ENCODE measurements at places on chromosomes 6 and 20.
A peak's percentile ranks its signal among the peaks of the same experiment; 100 is the strongest.

- DNase-seq = no peak
These were observed 608 bp upstream of the EIF2S2 start for GRCh38 chr20:34112600-34113101.

GRCh38 chr20:49388744-49389143 is 93.7 kb downstream of the KCNB1 start:
- no peak for DNase-seq

GRCh38 chr6:3997177-3997770 is 81.7 kb downstream of the FAM217A start:
- DNase-seq = no peak

- DNase-seq = no peak
These were observed 19.5 kb downstream of the SRSF6 start for GRCh38 chr20:43477193-43477592.

DNA sequence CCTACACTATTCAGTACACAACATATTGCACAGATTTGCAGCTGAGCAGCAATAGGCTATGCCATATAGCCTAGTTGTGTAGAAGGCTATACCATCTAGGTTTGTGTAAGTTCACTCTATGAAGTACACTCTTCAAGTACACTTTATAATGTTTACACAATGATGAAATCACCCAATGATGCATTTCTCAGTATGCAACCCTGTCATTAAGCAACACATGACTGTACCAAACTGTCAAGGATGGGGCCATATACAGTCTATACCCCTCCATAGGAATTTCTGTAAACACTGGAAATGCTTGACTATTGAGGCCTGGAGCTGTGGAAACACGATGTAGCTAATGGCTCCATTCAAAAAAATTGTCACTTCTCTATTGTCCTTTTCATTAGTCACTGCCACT is 535.4 kb downstream of the EPM2A start:
- no peak for DNase-seq

DNA sequence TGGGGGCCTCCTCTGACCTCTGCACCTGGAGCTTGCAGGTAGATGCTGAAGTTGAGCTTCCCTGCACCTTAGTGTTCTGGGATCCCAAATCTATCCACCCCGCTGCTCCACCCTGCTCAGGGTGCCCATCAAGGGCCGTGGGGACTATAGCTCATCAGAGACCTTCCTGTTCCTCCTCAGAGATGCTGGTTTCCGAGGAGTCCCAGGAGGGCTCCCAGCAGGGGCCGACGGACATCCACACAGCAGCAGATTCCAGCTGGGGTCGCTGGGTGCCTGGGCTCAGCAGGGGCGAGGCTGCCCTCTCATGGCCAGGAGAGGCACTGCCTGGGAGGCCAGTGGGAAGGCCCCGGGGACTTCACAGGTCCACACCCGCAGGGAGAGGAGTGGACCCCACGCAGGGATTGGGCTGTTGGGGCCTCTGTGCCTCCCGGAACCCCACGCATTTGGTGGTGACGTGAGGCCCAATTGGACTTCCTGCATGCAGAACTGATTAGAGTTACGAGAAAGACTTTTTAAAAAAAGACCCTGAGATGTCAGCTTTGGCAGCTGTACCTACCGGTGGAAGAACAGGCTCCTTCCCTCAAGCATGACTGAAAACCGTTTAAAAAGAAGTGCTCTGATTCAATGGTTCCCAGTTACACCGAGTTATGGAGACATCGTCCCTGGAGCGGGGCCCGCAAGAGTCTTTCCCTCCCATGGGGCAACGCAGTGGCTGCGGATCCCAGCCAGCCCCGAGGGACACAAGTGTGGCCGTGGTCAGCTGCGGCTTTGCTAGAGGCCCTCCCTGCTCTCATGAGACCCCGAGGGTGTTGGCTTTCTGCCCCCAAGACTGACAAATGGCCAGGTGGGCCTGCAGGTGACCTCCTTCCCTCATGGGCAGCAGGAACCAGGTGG is 25.3 kb upstream of the SLCO4A1 start:
- DNase-seq = peak; percentile 88

GRCh38 chr6:21595285-21596144 is 2.0 kb downstream of the SOX4 start:
- DNase-seq = peak; percentile 49

GRCh38 chr6:43074847-43075669 is 1.1 kb upstream of the PTK7 start:
- DNase-seq = no peak

DNA sequence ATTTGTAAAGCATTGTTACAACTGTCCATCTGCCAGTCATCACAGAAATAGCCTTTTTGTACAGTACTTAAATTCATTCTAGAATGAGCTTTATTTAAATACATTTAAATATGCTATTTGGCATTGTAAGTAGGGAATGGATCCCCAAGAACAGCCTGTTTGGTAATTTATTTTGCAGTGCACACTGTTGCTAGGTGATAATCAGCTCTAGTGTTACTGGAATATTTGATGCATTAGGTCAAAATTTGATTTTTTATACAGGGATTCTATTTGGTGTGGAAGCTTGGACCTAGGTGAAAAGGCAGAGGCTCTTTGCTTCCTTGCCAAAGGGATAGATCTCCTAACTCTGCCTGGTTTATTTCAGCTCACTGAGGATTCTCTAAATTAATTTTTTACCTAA is 593.7 kb downstream of the EPM2A start:
- no peak for DNase-seq

DNA sequence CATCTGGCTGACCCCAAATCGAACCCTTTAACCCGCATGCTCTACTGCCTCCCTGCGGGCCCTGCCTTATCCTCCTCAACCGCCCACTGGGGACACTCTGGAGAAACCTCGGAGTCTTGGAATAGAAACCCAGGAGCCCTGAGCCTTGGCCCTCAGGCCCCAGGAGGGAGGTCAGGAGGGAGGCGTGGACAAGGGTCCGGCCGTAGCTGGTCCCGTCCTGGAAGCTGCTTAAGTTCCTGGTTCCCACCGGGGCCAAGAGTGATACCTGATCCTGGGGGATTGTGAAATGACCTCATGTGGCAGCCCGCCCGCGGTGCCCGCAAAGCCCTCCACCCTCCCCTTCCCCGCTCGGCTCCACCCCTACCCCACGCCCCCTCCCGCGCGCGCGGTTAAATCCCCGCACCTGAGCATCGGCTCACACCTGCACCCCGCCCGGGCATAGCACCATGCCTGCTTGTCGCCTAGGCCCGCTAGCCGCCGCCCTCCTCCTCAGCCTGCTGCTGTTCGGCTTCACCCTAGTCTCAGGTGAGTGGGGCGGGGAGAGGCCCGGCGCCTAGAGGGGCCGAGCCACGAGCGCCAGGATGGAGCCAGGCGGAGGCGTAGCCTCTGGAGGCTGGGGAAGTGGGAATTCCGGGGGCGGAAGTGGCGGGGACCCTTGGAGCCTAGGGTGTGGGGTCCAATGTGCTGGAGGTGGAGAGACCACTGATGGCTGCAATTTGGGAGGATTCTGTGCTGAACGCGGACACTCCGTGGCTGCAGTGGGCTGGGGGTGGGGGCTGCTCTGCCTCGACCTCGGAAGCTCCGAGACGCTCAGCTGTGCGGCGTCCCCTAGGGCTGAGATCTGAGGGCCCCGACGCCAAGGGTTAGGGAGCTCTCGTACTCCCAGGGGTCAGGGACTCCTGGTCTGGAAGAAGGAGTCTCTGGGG is at the start of gene WFDC2:
WFDC2 (plus strand) TSS at position 418 of the 926 bp plus-strand sequence; CDS start at position 447, 29 bp downstream.
- peak; percentile 28 for DNase-seq

DNA sequence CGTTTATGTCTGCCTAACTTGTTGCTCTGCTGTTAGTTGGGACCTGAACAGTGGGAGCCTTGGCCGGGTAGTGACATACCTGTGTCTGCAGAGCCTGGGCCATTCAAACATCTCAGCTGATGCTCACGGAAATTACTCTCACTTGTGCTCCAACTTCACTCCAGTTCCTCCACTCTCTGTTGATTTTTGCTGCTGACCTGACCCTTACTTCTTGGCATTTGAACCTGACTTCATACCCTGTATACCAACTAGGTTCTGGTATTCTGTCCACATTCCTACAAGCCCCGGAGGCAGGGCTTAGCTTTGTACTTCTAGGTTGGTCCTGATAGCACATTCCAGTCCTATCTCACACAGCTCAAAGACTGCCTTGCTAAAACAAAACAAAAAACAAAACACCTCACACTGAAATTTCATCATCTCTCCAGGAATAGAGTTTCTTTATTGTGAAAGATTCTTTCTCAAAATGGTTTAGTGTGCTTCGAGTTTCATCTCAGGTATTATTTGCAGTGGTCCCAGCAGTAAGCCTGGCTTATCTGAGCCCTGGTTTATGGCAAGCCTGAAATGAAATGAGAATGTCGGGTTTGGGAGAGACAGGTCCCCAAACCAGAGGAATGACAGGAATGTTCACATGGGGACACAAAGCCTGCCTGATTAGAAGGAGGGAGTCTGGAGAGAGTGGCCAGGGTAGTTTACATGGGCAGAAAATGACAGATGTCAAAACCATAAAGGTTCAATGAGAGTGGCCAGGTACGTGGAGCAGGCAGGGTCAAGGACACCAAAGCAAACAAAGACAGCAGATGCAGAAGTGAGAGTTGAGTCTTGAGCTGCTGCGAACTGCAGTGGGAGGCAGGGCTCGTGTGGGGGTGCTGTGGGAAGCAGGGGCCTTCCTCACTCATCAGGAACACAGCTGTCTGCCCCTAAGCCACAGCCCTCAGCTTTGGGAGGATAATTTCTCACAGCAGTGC is 174.2 kb upstream of the HDAC2 start:
- DNase-seq = no peak

DNA sequence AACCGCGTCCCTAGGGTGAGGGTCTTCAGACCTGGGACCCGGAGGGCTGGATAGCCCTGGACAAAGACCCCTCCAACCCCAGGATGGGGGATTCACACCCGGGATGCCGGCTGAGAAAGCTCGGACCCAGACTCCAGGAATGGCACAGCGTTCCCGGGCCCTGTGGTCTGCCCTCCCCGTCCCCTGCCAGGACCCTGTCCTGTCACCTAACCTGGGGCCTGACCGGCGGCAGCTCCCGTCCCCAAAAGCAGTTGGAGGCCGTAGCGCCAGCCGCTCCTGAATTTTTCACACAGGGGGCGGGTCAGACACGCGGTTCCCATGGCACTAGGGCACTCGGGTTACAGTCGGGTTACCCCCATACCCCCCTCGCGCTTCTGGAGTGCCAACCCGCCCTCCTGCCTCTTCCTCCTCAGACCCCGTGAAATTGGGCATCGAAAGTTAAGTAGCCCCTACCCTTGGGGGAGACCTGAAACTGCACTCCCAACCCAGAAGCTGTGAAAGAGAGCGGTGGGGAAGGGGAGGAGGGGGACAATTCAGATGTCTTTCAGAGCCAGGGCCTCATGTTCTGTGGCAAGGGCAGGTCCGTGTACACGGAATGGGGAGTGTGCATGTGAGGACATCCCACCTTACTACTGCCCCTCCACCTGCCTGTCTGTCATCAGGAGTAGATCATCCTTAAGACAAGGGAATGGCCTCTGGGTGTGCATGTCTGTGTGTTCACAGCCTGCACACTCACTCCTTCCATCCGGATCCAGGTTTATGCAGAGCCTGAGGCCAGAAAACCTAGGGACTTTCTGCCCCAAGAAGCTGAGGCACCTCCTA is 595 bp downstream of the REM1 start:
- DNase-seq = no peak

DNA sequence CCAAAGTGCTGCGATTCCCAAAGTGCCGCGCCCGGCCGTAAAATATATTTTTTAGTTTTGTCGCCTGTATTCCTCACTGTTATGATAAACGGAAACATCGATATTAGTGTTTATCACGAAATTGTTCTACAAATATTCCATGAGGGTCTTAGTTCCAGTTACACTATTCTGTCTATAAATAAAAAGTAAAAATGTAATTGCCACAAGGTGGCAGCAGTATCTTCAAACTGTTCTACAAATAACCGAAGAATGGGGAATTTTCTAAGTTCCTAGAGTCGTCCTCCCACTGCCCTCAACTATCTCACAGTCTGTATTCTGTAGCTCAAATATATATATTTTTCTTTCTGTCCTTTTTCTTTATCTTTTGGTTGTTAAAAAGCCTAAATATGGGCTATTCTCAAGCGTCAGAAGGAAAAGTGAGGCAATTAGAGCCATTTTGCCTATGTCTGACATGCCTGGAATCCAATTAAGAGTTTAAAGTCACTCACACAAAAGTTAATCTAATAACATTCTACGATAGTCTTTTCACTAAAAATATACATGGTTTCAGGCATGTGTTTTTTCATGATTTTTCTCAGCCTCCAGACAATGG is 14.2 kb upstream of the FAM162B start:
- DNase-seq = no peak

DNA sequence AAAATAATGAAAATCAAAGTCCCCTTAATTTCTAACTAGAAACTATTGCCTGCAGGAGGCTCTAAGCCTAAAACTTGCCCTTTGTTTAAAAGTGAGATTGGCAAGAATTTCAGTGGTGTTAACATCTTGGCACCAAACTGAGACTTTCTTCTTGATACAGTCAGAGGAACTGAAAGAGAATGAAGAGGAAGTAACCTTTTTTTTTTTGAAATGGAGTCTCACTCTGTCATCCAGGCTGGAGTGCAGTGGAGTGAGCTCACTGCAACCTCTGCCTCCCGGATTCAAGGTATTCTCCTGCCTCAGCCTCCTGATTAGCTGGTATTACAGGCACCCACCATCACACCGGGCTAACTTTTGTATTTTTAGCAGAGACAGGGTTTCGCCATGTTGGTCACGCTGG is 3.6 kb downstream of the DOP1A start:
- peak; percentile 6 for DNase-seq

DNA sequence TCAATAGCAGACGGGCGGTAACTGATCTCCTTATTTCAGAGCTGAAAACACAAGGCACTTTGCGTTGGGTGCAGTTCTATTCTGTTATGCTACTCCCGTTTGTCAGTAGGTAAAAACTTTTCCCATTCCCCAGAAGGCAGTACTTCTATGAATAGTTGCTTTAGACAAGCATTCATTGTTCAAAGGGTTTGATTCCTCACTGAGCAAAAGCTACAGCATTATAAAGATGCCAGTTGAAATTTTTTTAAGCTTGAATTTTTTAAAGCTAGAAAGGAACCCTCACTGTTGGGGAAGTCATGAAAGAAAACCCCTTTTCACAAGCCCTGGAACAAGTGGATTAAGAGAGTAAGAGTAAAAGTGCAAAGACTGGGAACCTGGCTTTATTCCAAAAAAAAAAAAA is 42.3 kb downstream of the FUT9 start:
- DNase-seq = no peak

- DNase-seq = no peak
These were observed 208.7 kb downstream of the SOX4 start for GRCh38 chr6:21802175-21802822.

DNA sequence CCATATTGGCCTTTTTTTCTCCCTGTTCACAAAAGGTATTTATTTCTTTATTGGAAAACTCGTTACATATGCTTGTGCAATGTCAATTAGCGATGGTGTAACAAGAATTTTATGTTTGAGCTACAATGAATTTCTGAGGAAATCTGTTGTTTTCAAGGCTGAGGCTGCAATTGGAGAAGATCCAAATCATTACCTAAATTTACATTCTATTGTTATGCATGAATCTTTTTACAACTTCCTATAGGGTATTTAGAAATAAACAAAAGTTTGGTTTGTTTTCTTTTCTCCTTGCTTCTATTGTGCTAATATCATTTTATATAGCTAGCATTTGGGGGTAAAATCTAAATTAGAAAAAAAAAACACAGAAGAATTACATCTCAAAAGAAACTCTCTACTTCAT is 34.7 kb upstream of the NKAIN2 start:
- DNase-seq = no peak

GRCh38 chr6:55998576-55998975 is 123.2 kb upstream of the BMP5 start:
- DNase-seq = no peak
